ENCODE measurements at places on chromosomes 5 and 9.

DNA sequence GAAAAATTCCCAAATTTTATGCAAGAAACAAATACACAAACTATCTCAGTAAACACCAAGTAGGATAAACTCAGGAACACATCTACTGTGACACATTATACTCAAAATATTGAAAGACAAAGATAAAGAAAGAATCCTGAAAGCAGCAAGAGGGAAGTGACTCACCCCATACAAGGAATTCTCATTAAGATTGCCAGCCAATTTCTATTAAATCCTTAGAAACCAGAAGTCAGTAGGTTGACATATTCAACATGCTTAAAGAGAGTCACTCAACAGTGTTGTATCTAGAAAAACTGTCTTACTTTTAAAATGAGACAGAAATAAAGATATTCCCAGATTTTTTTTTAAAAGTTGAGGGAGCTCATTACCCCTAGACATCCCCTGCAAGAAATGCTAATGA lies 15.5 kb downstream of the SPATA31E1 start:
- DNase-seq = no peak

DNA sequence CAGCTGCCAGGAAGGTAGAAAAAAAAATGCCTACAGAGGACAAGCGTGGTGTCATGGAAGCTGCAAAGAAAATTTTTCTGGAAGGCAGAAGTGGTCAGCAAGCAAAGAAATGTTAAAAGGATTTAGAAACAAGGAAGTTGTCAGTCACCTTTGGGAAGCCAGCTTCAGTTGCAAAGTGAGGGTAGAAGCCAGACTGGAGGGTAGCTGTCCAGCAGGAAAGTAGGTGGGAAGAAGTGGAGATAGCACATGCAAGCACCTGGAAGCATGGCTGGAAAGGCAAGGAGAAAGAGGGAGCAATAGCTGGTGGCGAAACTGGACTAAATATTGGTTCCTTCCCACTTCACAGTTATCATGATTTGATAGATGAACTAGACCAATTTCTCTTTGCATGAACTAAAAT lies 54.3 kb downstream of the ADRB2 start:
- no peak for DNase-seq

DNA sequence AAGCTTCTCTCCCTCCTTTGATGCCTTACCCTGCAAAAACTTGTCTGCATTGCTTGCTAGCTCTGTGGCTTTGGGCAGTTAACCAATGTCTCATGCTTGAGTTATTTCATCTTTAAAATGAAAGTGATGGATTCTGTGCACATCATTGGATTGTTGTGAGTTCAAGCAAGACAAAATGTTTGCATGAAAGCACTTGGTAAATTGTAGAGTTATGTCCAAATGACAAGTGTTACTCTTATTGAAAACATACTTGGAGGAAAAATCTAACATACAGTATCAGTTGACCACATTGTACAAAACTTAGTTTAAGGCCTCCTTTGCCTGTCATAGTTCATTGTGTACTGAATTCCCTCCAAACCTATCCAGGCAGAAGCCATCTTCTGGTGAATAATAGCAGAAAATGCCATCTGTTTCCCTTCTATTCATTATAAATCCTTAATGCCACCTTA lies 30.0 kb downstream of the TGFBR1 start:
- peak; percentile 20 for DNase-seq

DNA sequence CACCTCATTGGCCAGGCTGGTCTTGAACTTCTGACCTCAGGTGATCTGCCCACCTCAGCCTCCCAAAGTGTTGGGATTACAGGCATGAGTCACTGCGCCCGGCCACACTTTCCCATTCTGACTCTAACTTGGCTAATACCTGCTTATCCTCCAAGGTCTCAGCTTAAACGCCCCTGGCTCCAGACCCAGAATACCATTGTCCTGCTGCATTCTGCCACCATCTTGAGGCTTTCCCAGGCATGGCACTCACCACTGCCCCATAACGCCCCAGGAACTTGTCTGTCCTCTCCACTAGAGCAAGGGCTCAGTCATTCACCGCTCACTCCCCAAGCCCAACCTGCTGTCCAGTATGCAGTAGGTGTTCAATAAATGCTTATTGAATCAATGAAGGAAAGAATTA lies 39.8 kb downstream of the CAMK2A start:
- DNase-seq = no peak

DNA sequence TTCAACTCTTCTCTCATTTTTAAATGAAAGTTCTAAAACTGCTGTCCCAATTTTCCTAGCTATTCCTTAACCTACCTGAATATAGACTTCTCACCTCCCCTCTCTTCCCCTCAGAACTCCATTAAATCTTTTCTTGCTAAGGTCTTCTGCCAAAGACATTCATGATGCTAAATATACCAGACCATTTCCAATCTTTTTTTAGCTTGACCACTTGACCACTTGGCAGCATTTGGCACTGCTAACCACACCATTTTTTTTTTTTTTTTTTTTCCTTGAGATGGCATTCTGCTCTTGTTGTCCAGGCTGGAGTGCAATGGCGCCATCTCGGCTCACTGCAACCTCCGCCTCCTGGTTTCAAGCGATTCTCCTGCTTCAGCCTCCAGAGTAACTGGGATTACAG lies 3.6 kb upstream of the ZNF131 start:
- DNase-seq = no peak

GRCh38 chr5:10332301-10332700 lies 21.2 kb upstream of the MARCHF6 start:
- DNase-seq = no peak

- no peak for DNase-seq
These were observed 354.2 kb downstream of the ARL15 start for GRCh38 chr5:53956196-53956595.
